ENCODE measurements at places on chromosomes 16 and 17.
A peak's percentile ranks its signal among the peaks of the same experiment; 100 is the strongest.

- DNase-seq, result no peak
Observed at GRCh38 chr16:66801320-66802105, at the start of gene TERB1. TSS of gene TERB1 (minus strand) at chr16:66801584. CDS start at chr16:66796798, 4,786 bp downstream.

DNA sequence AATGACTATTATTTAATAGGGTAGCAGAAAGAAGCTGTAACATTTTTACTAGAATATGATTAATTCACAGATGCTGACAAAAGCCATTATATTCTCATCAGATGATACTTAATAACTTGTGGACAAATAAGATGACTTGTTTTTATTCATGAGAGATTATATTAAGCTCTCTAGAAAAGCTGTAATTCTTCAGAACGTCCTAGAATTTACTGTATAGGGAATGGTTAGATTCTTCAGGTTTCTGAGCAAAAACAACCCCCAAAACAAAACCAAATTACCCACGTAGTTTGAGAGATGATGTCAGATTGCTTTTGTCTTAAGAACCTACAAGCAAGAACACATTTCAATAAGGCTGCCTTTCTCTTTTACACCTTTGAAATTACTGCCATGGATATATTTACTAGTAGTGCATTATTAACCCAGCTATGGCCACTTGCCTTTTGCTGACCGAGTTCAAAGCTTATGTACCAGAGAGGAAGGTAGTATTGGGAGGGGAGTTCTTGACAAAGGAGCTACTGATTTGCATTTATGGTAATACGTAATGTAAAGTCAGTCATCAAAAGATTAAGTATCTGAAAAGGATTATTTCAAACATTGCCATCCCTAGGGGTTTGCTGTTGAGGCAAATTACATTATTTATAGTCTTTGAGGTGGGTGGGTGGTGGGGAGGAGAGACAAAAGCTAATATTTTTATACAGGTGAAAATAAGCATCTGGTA is 51.7 kb downstream of the NLK start:
- no peak for DNase-seq

DNA sequence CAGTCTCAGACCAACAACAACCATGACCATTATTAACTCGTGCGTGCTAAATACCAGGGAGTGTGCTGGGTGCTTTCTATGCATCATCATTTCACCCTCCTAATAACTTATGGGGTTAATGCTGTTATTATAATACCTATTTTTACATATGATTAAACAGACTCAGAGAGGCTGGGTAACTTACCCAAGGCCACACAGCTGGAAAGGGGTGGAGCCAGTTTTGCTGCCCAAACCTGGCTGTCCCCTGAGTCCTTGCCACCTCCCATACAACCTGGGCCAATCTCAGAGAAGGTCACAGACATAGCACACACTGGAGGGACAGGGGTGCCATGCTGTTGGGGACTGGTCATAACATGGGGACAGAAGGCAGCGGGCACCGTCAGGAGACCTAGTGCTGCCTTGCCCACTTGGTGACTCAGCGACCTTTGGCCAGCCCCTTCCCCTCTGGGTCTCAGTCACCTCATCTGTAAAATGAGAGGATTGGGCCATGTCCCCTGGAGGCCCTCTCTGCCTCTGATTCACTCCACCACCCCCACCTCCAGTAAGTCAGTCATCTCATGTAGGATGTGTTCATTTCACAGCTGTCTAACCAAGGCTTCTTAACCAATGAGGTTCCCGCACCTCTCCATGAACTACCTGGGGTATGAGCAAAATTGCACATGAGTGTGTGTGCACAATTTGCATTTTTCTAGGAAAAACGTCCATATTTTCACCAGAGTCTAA is 11.4 kb upstream of the FADS6 start:
- DNase-seq, result no peak

GRCh38 chr17:63966646-63967264 is 6.0 kb downstream of the SCN4A start:
- DNase-seq, result no peak

GRCh38 chr17:74345433-74346241 is 16.0 kb downstream of the BTBD17 start:
- peak; percentile 5 for DNase-seq

DNA sequence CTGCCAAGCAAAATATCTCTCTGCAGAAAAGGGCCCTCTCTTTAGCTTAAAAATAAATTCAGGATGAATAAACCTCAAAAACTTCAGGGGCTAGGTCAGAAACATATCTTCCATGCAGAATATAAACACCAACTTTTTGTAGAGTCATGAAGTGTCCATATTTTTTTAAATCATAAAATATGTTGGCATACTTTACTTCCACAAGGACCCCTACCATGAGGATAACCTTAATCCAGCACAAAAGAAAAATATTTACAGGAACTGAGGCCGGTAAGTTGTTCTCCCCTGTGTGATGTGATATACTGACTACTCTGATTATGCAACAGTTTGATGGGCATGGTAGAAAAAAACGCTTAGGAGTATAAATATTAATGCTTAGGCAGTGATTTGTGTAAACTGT is 264.8 kb upstream of the CDH11 start:
- DNase-seq, result no peak

DNA sequence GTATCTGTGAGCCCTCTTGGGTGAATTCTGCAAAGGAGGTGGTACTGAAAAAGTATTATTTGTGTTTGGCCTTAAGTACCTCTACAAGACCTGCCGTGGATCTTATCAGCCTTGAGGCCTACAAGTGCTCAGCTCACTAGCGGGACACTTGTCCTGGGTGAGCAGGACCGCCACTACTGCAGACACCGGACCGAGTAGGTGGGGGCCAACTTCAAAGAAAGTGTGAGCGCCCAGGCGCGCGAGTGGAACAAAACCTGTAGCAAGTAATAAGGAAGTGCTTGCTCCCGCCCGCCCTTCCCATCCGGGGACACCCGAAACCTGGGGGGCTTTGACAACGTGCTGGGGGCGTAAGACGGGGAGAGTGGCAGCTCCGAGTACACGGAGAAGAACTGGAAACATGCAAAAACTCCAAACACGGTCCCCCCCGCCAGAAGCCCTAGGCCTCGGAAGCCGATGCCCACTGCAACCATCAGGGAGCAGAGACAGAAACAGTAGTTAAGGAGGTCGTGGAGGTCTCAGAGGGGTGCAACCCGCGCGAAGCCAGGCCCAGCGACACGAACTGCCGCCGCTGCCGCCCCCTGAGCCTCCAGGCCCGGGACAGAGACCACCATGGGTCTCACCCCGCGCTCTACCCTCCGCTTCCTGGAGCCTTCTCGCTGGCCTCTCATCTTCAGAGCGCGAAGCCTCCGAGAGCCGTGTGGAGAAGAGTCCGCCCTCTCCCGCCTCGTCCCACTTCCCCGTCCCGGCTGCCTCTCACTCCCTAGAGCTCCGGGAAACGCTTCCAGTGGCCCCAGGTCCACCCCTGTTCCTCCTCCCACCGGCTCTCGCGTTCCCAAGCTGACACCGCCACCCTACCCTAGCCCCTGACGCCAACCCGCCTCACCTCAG is 537 bp downstream of the CNOT1 start:
- peak; percentile 15 for DNase-seq

DNA sequence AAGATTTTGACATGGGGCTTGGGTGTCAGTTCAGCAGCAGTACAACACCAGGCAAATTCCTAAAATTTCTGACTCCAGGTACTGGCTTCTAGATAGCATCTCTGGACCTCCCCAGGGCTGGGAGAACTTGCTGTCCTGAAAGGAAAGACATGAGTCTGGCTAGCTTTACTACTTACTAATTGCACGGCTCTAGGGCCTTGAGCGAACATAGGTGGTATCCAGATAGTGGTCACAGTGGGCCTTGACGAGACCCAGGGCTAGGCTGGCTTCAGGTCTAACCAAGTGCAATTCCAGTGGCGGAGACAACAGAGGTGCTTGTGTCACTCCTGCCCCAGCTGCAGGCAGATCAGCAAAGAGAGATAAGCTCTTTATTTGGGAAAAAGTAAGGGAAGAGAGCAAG is 16.4 kb upstream of the SLC13A5 start:
- DNase-seq, result no peak

DNA sequence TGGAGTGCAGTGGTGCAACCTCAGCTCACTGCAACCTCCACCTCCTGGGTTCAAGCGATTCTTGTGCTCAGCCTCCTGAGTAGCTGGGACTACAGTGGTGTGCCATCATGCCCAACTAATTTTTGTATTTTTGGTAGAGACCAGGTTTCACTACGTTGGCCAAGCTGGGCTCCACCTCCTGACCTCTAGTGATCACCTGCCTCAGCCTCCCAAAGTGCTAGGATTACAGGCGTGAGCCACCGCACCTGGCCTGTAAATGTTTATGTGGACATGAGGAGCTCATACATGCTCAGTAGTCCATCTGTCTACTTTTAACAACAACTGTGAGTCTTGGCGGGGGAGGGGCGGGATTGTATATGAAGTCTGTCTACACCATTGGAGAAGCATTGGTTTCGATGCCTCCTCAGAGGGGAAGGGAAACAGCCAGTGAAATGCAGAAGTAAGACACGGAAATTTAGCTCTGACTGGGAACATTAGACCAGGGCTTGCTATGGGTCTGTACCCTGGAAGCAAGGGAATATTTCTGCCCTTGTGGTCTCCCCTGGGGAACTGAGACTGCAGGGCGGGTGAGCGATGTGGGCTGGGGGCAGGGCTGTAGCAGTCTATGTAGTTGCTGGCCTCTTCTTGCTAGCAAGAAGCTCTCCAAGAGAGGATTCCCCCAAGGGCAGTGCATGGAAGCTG is 9.3 kb downstream of the NUBP1 start:
- no peak for DNase-seq

GRCh38 chr17:28985950-28986713 is 19.7 kb downstream of the SEZ6 start:
- DNase-seq, result no peak

GRCh38 chr16:22252317-22252716 is 44.9 kb upstream of the POLR3E start:
- DNase-seq, result no peak

DNA sequence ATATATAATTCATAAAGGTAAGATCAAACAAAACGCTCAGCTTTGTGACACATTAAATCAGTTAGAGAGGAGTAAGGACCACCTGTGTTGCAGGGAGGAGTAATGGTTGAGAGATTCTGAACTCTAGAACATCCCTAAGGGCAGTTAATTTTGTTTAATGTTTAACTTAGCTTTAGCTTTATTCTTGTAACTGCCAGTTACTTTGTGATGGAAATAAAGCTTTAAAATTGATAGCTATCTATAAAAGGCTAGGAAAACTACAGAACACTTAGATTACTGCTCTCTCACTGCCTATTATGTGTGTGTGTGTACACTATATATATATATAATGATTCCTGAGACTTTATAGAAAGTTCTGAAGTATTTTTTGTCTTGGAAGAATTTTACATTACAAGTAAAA is 37.8 kb downstream of the PTRH2 start:
- DNase-seq, result peak; percentile 25

DNA sequence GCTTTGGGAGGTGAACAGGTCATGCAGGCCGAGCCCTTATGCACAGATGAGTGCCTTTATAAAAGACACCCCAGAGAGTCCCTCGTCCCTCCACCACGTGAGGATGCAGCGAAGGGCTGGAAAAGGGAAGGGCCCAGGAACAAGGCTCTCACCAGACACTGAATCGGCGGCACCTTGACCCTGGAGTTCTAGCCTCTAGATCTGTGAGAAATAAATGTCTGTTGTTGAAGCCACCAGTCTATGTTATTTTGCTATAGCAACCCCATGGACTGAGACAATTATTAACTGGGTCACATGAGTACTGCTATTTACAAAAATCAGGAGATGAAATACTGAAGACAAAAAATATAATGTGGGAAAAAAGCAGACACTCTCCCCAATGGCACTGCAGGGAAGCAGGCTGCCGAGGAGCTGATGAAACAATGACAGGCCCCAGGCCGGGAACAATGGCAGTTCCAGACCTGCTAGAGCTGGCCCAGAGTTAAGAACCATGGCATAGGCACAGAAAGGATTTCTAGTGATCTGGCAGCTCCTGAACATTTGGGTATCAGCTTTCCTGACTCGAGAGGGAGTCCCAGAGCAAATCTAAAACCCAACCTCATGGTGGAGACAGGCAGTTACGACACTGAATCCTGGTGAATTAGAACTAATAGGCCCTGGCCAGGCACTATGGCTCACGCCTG is 17.8 kb upstream of the GGA2 start:
- no peak for DNase-seq

DNA sequence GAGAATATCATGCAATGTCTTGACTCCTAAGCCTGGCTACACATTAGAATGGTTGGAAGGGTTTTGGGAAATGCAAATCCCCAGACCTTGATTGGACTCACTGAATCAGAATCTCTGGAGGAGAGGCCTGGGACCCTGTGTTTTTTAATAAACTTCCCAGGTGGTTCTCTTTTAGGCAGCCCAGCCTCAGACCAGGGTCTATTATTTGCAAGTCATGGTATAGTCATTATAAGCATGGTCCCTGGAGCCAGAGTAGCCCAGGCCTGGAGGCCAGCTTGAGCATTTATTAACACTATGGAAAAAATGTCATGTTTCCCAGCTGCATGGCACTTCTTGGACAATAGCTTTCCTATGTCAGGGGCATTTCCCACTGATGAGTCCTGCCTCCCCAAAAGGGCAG is 266.9 kb downstream of the NPIPA8 start:
- no peak for DNase-seq

DNA sequence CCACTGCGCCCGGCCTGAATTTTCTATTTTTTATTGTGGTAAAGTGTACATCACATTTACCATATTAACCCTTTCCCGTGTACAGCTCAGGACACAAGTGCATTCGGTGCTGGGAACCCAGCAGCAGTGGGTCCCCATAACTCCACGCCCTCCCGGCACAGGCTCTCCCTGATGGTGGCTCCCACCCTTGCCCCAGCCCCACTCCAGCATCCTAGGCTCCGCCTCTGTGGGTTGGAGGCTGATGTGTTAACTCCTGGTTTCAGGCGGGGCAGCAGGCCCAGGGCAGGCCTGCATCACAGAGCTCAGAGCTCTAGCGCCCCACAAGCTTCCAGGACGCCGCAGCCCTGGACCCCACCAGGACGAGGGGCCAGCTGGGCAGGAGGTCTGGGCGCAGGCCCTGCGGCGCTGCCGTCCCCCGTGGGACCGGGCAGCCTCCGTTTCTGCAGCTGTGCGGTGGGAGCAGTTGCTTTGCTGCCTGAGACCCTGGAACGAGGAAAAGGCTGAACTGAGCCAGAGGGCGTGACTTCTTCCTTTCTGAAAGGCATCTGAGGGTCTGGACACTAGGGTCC is 19.6 kb downstream of the ZFPM1 start:
- DNase-seq, result no peak

DNA sequence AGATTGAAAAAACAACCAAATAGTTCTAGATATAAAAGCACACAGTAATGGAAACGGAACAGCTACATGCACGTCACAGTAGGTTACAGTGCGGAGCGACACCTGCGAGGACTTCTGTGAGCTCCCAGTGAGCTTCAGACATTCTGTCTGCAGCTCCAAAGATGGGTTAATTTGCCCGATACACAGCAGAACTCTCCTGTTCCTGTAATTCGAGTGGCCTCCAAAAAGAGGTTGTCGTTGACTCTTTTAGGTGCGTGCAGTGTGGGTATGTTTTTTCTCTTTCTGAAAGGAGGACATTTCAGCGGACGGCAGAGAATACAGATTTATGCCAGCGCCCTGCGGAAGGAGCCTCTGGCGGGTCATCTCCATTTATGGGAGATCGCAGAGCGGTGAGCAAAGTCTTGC is 2.9 kb downstream of the OR1F1 start:
- no peak for DNase-seq

GRCh38 chr16:27678955-27679354 is 129.0 kb downstream of the KATNIP start:
- DNase-seq, result no peak

GRCh38 chr16:6335072-6335471 is 997.6 kb upstream of the RBFOX1 start:
- no peak for DNase-seq
